ENCODE measurements at places on chromosomes 11 and 22. TPM values are rescaled to one million over a fixed set of nuclear protein-coding genes. Genes with fewer than 3 reads are reported as not detected.

Gene SPON1
- not detected for total RNA-seq

Gene TSKU
- total RNA-seq: 43.0 TPM

Gene FUT4
- total RNA-seq: 1.4 TPM

Gene HTR3A
- total RNA-seq: not detected

Gene OR52I2
- total RNA-seq: not detected

Gene SIRT3
- 8.4 TPM for total RNA-seq

Gene PGGHG
- 5.5 TPM for total RNA-seq

Gene PDXP
- 3.8 TPM for total RNA-seq

Gene PRDM11
- 6.5 TPM for total RNA-seq

Gene NTM
- total RNA-seq: 3.5 TPM

Gene DDB1
- 186 TPM for total RNA-seq

Gene EFCAB6
- 0.68 TPM for total RNA-seq

Gene MEN1
- 24.8 TPM for total RNA-seq

Gene ZNF280B
- total RNA-seq: 0.64 TPM

Gene APOL4
- 1.3 TPM for total RNA-seq

Gene MTMR2
- 27.3 TPM for total RNA-seq

Gene ADM2
- 23.1 TPM for total RNA-seq

Gene OR5AR1
- not detected for total RNA-seq

Gene OR52H1
- total RNA-seq: not detected

Gene SLC22A6
- not detected for total RNA-seq

Gene ZDHHC13
- 31.8 TPM for total RNA-seq

Gene PRDM10
- 6.3 TPM for total RNA-seq

Gene OR8I2
- not detected for total RNA-seq

Gene KCNE3
- total RNA-seq: 0.43 TPM

Gene ROM1
- 1.9 TPM for total RNA-seq

Gene MMP27
- total RNA-seq: not detected

Gene MRGPRE
- total RNA-seq: not detected

Gene MS4A6A
- total RNA-seq: not detected

Gene NFRKB
- 15.4 TPM for total RNA-seq

Gene ROBO4
- not detected for total RNA-seq

Gene PDGFD
- total RNA-seq: under 0.01 TPM

Gene COMT
- 174 TPM for total RNA-seq

Gene C11orf86
- total RNA-seq: not detected

Gene OR2AT4
- total RNA-seq: not detected

Gene GPHA2
- total RNA-seq: not detected

Gene CHRM4
- not detected for total RNA-seq

Gene PHOX2A
- total RNA-seq: not detected

Gene TSGA10IP
- not detected for total RNA-seq

Gene ELMOD1
- total RNA-seq: 0.34 TPM

Measured in nasal cavity respiratory epithelium epithelial cell of viscerocranial mucosa (primary cell).